ENCODE measurements at places on chromosomes 12 and 14.

DNA sequence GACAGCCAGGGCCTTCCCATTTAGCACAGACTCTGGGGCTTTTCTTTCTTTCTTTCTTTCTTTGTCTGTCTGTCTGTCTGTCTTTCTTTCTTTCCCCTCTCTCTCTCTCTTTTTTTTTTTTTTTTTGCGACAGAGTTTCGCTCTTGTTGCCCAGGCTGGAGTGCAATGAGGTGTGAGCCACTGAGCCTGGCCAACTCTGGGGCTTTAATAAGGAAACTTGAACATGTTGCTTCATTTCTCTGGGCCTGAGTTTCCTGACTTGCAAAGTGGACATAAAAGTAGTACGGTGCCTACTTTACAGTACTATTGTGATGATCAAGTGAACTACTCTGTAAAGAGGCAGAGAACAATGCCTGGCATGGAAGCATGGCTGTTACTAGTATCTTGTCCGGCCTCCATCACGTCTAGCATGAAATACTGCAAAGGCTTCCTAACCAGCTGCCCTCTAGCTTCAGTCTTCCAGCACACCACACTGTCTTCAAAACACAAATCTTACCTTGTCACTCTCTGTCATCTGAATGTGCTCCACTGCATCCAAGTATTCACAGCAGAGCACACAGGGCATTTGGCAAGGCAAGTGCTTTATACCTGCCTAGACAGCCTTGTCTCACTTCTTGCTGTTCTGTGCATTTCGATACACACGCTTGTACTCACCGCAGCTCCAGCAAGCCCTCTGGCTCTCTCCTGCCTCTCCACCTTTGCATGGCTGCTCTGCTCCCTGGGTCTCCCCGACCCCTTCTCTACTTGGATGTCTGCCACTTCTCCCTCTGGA is 96.7 kb downstream of the IRF2BPL start:
- DNase-seq: no peak

GRCh38 chr12:56333197-56333678 is 562 bp downstream of the PAN2 start:
- no peak for DNase-seq

- peak; percentile 63 for DNase-seq
Measured at GRCh38 chr12:94795520-94795919, 145.2 kb upstream of the TMCC3 start.

GRCh38 chr12:53123578-53124351 is 20.5 kb downstream of the SOAT2 start:
- DNase-seq: no peak

- DNase-seq: no peak
Measured at GRCh38 chr14:86935241-86935885, 1057.6 kb downstream of the GALC start.
